ENCODE measurements at places on chromosomes 4 and X.

DNA sequence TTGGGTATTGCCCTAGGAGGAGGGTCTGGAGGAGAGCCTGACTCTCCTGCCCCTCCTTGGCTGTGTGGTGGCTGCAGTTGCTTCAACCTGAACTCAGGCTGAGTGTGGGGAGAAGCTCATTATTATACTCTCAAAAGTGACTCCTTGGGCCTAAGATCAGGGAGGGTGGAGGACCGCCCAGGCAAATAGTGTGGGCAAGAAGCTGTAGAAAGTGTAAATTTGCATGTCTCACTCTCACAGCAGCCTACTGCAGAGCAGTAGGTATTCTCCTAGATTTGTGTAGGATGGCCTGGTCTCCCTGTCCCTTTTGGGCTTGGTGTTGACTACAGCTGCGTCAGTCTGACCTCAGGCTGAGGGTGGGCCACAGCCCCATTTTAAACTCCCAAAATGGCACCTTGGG is 156.1 kb downstream of the ZNF330 start:
- DNase-seq = no peak

GRCh38 chr4:40183615-40184411 is 13.0 kb upstream of the RHOH start:
- DNase-seq = no peak

- no peak for DNase-seq
Measured at GRCh38 chrX:74510401-74510800, 89.1 kb downstream of the SLC16A2 start.

DNA sequence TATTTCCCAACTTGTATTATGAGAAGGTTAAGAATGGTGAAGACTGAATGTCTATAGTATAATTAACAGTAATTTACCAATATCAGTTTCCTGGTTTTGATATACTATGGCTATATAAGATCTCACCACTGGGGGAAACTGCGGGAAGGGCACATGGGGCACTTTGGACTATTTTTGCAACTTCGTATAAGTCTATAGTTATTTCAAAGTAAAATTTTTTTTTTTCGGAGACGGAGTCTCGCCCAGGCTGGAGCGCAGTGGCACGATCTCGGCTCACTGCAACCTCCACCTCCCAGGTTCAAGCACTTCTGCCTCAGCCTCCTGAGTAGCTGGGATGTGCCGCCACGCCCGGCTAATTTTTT is 46.1 kb downstream of the CXorf58 start:
- no peak for DNase-seq

- DNase-seq = no peak
Measured at GRCh38 chrX:84064814-84065213, 123.2 kb downstream of the RPS6KA6 start.

DNA sequence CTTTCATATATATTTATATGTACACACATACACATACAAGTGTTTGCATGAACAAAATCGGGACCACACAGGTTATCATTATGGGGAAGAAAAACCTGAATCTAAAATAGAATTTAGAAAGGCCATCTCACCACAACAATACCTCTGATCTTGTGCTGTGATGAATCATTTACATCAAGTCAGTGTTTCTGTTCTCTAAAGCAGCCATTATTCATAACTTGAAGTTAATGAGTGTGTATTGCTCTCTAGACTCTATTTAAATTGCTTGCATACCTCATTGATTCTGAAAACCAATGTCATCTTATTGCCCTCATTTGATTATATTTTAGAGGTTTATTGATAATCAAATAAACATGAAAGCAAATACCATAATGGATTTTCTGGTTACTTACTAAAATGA is 71.6 kb downstream of the FAM114A1 start:
- DNase-seq = no peak

DNA sequence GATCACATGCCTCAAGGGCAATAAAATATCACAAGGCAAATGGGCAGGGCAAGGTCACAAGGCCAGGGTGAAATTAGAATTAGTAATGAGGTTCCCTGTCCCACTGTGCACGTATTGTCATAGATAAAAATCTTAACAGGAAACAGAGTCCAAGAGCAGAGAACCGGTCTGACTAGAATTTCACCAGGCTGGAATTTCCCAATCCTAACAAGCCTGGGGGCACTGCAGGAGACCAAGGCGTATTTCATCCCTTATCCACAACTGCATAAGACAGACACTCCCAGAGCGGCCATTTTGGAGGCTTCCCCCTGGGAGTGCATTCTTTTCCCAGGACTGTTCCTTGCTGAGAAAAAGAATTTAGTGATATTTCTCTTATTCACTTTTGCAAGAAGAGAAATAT is 25.9 kb upstream of the PRDM5 start:
- no peak for DNase-seq

DNA sequence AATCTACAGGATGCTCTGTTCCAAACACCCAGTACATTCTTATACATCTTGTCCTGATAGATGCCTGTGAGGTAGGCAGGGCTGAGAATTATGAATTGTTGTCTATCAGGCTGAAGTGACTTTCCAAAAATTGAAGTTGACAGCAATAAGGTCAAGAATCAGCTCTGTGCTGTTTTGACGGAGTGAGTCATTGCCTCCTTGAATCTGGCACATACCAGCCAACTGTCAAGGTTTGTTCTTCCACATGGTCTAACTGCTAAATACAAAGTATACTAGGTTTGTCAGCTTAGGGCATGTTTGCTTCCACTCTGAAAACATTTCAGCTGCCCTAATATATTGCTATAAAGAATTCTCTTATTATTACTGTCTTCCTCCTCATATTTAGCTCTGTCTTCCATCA is 32.3 kb downstream of the SH3RF1 start:
- DNase-seq = no peak

DNA sequence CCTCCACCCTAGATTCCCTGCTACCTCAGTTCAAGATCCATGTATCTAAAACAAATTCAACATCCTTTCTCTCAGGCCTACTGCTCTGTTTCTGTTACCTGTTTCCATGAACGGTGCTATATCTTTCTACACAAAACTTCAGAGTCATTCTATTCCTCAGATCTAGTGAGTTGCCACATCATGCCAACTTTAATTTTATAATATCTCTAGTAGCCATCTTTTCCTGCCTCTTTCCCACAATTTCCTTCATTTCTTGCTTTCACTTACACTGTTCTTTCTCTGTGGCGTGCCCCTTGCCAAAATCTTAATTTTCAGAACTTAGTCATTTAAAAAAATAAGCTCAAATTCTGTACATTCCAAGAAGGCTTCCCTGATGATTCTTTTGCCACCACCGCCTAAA is 15.2 kb downstream of the GUCY1A1 start:
- no peak for DNase-seq

DNA sequence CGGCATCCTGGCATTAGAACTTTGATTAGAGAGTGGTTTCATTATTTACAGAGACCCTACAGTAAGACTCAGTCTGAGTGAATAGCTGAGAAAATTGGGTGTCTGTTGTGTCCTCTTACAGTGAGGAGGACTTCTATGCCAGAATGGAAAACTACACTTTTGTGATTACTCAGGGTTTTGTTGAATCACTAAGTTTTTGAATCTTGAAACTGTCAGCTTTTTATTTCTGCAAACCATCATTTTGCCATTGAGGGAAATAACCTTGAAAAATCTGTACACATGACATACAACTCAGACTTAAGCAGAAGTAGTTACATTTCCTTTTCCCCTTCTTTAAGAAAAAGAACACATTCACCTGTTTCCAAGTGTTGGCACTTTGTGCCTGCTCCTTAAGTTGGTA is 117.6 kb upstream of the RASGEF1B start:
- no peak for DNase-seq

DNA sequence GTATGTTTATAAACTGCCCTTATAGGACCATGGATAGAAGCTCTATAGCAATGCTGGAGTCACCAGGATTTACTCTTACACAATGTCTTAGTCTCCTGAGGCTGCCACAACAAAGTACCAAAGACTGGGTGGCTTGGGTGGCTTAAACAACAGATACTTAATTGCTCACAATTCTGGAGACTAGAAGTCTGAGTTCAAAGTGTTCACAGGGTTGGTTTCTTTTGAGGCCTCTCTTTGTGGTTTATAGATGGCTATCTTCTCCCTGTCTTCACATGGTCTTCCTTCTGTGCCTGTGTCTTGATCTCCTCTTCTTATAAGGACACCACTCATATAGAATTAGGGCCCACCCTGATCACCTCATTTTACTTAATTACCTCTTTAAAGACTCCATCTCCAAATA is 2.0 kb upstream of the TRPC3 start:
- no peak for DNase-seq

DNA sequence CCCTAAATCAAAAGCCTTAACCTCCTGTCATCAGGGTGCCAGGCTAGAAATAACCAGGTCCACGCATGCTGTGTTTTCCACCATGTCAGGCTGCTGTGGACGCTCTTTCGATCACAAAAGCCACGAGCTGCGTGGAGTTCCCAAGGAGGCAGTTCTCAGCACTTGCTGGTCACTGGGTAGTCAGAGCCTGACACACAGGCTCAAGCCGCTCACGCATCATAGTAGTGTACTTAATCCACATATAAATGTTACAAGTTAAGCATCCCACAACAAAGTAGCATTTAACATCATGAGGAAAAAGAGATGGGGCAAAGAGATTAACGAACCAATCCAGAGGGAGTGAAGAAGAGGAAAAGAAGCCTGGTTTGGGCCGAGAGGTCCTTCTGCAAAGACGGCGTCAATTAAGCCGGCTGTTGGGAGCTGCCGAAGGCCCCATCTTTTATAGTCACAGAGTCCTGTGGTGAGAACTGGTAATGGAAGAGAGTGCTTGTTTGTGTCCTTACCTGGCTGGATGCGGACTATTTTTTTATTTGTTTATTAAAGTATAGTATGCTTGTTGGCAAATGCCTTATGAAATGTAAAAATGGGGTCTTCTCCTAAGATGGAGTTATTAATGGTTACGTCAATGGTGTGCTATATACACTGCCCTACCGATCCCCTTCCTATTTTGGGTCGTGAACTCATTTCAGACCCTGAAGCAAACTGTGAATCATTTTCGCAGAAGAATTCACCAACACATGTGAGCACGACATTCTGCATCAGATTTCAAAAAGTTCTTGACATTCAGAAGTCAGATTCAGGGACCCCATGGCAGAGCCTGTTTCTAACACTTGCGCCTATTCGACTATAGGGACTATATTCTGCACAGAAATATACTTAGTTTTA is 675 bp downstream of the PRIMPOL start:
- no peak for DNase-seq

DNA sequence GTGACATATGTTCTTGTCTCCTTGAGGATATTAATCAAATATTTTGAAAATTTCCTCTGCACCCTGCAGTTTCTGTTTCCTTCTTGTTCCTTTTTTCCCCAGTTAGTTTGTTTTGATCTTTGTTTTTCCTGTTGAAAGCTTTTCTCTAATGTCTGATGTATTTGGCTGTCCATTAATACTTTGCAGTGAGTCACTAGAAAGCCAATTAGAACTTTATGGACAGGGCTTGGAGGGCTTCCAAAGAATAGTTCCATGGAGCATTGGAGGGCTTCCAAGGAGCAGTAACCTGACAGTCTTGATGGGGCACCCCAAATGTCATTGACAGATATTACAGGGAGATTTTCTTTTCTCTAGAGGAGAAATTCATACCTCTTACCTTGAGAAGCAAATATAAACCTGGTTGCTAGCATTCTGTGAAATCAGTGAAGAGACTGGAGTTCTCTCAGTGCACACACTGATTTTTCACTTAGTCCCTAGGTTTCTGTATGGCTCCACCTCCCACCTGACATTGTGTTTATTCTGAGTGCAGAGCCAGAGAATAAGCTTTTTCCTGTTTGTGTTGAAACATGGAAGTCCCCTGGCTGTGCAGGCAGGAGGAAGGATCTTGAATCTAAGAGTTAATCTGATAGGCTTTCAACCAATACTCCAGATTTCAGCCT is 26.5 kb downstream of the SPARCL1 start:
- no peak for DNase-seq

DNA sequence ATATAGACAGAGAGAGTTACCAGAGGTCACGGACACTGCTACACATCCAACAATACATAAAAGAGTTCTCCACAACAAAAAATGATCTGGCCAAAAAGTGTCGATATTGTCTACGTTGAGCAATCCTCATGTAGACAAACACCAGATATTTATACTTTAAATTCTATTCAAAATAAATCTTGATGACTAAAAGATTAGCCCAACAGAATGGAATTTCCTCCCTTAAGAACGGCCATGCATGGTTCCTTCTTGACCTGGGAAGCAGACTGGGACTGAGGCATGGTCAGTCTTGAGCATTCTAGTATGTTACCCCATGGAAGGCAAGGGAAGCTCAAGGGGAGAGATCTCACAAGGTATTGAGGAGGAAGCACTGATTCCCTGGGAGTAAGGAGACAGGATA is 43.5 kb downstream of the LHFPL1 start:
- DNase-seq = no peak

All from AG04450 (cell line).